Endothelial cell (in vitro differentiated cells): ENCODE measurements at places on chromosomes 12 and 14. TPM values are rescaled to one million over a fixed set of nuclear protein-coding genes. Genes with fewer than 3 reads are reported as not detected.

Gene CTSG
- not detected for total RNA-seq

Gene ACSM4
- not detected for total RNA-seq

Gene RAPGEF3
- 81.5 TPM for total RNA-seq

Gene CRADD
- 6.5 TPM for total RNA-seq

Gene DTD2
- total RNA-seq, result 5.1 TPM

DNA sequence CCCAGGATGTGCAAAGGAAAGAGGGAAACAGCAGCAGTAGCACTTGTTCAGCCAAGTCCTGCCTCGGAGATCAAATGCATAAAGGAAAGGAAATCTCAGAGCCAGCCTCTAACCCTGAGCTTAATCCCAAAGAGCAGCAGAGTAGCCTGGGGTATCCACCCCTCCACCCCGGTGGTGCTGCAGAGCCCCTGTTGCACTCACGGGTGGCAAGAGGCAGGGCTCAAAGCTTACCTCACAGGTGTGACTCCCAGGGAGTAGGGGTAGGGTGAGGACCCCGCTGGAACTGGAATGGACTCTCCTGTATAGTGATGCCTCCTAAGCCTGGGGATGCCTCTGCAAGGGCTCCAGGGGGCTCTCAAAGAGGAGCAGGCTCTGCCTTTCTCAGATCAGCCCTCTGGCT lies 211.1 kb downstream of the CACNA1C start:
- no peak for DNase-seq

DNA sequence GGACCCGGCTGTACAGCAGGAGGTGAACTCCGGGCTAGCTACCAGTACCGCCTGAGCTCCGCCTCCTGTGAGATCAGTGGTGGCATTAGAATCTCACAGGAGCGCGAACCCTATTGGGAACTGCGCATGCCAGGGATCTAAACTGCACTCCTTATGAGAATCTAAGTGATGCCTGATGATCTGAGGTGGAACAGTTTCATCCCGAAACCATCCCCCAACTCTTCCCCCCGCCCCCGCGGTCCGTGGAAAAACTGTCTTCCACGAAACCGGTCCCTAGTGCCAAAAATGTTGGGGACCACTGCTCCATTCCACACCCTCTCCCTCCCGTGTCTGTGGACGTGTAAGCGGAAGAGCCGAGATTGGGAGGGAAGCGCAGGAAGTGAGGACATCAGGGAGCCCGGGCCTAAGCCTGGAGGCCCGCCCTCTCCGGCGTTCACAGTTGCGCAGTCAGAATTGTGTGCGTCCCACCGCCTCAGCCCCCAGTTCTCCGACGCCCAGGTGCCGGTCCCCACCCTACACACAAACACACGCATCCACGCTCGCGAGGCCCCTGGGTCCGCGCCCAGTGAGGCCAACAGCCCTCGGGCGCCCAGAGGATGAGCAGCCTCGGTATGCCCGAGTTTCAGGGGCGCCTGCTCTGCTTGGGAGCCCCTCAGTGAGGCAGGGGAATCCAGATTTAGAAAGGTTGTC lies 1.8 kb upstream of the RNASE4 start:
- DNase-seq, result peak; percentile 72

DNA sequence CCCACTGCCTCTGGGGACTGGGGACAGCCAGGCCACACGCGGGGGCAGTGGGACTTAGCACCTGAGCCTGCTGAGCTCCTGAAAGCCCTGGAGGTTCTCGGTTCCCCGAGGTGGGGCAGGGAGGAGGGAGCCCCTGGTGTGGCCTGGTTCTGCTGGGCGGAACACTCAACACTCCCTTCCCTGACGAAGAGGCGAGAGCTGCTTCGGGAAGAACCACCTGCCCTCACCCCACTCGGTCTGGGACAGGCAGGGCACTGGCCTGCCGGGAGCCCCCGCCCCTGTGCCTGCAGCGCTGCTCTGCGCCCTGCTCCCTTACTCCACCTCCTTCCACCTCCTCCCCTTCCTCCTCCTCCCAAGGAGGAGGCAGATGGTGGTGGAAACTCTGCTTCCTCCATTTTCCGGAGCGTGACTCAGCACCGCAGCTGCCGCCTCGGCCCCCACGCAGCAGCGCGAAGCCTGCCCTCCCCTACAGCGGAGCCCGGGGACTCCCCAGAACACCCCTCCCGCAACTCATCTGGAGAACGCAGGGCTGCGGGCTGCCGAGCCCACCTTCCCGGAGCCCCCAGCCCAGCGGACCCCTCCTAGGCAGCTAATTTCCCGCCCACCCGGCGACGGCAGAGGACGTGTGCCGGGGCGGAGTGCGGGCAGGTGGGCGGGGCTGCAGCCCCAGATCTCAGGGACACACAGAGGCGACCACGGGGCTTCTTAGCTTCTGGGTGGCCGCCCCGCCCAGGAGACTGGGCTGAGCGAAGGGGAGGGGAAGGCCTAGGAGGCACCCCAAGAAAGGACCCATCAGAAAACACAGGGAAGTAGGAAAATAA lies 11.7 kb upstream of the INF2 start:
- peak; percentile 74 for DNase-seq

GRCh38 chr14:58749066-58749669 lies 111.4 kb downstream of the DACT1 start:
- DNase-seq, result no peak

DNA sequence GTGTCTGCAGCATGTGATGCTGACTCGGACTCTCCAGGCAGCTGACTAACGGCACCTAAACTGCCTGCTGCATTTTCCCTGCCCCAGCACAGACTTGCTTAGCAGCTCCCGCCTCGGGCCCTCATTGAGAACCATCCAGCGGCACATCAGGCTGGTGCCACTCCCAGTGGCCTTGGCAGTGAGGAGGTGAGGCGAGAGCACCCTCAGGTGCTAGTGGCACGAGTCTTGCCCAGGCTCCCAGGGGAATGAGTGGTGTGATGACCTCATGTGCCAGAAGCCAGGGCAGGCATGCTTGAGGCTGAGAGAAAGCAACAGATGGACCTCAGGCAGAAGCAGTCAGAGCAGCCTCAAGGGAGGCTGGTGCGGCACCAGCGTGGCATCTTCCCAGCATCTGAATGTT lies 60.2 kb downstream of the PRKCH start:
- no peak for DNase-seq

- DNase-seq, result no peak
These were observed 197.3 kb downstream of the TMTC3 start for GRCh38 chr12:88339254-88339949.

DNA sequence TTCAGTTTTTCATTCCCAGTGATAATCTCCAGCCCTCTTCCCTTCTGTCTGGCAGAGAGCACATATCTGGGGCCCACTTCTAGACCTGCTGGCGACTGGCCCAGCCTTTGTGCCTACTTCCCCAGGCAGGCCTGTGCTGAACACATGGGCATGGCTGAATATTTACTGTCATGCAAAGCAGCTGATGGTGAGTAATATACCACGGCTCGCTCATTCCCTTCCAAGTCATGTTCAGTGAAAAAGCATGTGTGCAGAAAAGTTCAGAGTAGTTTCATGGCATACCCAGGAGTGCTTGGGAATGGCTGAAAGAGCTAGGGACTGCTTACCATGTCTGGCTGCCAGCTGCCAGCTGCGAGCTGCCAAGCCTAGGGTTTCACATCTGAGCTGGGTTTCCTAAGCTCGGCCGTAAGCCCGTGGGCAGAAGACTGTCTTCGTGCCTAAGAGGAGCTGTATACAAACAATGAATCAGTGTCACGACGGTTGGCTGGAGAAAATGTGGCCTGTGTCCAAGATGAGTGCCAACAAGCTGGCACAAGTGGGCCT lies 179.9 kb upstream of the PELI2 start:
- no peak for DNase-seq

- DNase-seq, result no peak
These were observed 276.9 kb upstream of the SLC16A7 start for GRCh38 chr12:59318940-59319339.

DNA sequence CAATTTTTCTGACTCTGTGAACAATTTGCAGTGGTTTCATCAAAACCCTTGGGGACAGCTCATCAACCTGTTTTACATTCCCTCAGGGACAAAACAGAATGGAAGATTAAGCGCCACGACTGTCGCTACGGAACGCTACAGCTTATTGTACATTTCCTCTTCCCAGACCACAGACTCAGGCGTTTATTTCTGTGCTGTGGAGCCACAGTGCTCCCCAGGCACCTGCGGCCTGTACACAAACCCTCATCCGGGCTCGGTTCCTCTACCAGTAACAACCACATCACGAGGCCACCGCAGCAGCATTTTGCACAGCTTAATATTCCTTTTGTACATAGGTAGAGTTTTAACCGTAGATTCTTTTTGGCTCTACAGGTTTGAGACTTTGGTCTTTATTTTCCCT lies 397.4 kb upstream of the OR4E1 start:
- no peak for DNase-seq
